ENCODE measurements at places on chromosomes 5 and 9.

DNA sequence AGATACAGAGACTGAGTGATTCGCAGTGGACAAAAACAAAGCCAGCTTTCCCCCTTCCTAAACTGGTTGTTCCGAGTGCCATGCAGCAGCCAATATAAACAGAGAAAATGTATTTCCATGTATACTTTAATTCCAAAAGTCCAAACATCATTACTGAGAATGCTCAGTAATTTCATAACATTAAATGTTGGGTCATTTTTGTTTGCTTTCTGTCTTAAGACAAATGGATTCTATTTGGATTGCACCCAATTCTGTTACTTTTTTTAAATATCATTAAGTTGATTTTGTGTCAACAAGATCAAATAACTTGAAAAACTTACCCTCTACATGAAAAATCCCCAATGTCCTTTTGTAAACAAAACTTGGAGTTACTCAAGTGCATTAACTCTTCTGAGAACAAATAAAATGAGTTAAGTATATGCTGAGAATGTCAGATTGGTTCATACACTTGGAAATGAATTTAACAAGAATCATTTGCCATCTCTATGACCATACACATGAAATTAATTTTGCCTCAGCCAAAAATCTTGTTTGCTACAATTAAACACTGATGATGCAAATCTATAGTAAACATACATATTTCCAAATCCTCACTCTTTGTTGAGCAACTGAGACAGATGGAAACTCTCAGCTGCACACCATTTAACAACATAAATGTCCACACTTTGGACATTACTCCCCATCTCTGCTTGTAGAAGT is 19.4 kb downstream of the LURAP1L start:
- no peak for DNase-seq

GRCh38 chr9:23686257-23686656 is 139.8 kb downstream of the ELAVL2 start:
- DNase-seq: no peak

- no peak for DNase-seq
Observed at GRCh38 chr5:66814146-66814991, 218.2 kb downstream of the MAST4 start.

DNA sequence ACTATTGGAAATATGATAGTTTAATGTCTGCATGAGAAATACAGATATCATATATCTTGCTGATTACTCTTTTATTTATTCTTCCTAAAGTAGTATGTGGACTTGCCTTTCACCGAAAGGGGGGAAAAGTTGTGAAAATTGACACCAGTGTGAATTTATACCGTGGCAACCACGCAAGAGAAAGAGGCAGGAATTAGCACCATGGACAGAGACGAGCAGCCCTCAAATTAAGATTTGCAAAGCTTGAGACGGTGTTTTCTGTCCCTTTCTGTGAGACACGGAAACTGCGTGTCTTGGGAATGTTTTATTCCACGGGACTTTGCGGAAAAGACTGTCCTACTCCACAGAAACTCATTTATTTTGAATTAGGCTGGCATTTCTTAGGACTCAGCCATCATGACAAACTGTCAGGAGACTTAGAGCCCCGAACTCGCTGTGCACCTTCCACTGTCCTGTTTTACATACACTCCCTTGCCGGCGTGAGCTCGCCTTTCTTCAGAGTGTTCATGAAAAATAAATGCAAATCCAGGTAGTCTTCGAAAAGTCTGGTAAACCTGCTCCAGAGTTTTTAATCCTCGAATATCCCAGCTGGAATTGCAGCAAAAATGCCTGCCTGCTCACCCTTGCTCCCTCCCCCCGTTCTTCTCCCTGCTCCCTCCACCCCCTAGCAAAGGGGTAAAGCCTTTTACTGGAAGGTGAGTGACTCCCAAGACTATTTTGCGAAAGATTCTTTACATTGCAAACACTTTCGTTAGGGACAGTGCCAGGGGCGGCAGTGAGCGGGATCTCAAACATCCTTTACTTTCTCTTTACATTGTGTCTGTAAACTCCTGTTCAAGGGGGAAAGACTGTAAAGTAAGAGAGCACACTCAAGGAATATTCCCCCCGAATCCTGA is 3.8 kb upstream of the ELAVL2 start:
- DNase-seq: no peak

- DNase-seq: no peak
Observed at GRCh38 chr5:122439645-122440044, 127.6 kb downstream of the SNCAIP start.

DNA sequence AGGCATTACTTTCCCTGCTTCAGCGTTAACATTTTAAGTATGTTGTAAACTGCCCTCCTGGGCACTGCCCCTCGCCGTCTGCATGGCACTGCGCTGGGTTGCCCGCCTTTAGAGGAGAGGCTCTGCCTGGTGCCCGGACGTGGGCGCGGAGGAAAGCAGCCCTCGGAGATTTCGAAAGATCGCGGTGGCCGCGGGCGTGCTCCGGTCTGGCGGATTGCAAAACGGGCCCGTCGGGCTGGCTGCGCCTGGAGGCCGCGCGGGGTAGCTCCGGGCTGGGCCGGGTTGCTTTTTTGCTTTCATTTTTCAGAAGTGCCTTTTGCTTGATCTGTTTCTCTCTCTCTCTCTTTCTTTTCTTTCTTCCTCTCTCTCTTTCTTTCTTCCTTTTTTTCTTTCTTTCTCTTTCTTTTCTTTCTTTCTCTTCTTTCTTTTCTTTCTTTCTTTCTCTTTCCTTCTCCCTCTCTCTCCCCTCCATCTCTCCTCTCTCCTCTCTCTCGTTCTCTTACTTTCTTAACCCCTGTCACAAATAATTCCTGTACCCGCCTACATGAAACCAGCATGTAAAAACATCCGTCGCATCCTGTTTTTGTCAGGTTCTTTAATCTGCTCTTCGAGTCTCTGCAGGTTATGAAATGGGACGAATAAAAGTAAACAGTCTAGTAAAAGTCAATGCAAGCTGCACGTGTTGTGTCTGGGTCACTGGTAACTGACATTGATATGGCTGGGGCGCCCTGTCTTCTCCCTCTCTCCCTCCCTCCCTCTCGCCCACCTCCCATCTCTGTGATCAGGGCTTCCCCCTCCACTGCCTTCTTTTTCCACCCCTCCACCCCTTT is 1.7 kb downstream of the FST start:
- no peak for DNase-seq

- no peak for DNase-seq
Observed at GRCh38 chr5:135350536-135350935, 48.5 kb downstream of the MACROH2A1 start.
